Fibroblast of skin of left quadriceps (primary cell): ENCODE measurements at places on chromosomes 11 and 22.
A peak's percentile ranks its signal among the peaks of the same experiment; 100 is the strongest.

- no peak for DNase-seq
Observed at GRCh38 chr22:46587061-46587460, 33.1 kb upstream of the GRAMD4 start.

DNA sequence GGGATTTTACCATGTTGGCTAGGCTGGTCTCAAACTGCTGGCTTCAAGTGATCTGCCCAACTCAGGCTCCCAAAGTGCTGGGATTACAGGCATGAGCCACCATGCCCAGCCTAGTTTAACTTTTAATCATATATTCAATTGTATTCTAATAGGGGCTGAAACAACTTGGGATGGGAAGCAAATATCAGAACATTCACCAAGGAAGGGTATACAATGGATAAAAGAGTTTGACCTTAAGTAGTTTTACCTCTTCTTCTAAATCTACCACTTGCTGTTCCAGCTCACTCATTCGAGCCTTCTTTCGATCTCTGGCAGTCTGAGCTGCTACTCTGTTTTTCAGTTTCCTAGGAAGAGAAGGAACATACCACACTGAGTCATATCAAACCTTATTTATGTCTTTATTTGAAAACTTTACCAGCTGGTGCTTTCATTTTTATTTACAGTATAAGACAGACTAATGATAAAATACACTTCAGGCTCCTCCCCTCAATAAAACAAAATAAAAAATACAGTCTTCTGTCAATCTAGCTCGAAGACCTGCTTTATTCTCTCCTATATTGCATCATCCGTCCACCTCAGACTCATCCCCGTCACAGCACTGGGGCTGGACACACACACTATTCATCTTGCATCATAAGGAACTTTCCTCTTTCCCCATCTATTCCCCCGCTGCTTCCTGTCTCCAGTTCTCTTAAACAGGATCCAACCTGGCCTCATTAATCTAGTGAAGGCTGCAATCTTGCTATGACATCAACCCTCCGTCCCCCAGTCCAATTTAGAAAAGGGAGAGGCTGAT lies 1.4 kb downstream of the XBP1 start:
- DNase-seq = peak; percentile 91

DNA sequence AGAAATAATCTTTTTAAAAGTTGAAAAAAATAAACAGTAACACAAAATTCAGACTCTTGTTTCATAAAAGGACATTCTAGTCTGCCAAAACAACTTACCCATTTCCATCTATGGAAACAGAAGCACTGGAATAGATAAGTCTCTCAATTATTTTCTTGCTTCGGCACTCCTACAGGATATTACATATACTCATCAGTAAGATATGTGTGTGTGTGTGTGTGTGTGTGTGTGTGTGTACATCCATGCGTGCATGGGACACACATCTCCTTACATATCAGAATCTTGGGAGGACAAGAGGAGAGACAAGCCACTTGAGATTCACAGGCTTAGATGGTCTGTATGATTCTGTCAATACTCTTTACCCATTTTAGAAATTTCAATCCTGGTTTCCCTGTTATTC lies 144.6 kb downstream of the ATG16L2 start:
- no peak for DNase-seq

DNA sequence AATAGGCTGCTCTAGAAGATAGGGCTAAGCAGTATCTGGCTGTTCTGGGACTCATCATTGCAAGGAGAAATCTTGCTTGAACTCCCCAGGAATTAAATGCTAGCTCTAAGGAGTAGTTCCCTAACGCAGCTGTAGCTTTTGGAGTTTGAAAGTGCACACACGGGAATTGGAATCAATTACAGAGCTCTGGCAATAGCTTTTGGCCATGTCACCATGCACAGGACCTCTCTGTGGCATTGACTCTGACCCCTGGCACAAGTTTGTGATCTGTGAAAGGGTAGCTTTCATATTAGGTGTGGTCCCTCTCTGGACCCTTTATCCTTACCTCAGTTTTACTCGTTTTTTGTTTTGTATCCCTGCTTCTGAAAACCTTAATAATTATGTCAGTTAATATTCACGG lies 121.6 kb downstream of the FAT3 start:
- no peak for DNase-seq

DNA sequence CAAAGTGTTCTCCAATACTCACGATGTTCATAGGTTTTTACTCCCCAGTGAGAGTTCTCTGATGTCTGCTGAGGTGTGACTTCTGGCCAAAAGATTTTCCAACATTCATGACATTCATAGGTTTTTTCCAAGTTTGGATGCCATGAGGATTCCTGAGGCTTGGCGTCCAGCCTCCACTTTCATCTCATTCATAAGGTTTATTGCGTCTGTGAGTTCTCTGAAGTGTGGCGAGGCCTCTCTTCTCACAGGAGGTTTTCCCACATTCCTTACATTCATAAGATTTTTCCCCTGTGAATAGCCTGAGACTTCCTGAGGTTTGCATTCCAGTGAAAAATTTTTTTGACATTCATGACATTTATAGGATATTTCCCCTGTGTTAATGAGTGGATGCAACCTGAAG lies 1014.1 kb downstream of the LRRC4C start:
- DNase-seq = peak; percentile 14

DNA sequence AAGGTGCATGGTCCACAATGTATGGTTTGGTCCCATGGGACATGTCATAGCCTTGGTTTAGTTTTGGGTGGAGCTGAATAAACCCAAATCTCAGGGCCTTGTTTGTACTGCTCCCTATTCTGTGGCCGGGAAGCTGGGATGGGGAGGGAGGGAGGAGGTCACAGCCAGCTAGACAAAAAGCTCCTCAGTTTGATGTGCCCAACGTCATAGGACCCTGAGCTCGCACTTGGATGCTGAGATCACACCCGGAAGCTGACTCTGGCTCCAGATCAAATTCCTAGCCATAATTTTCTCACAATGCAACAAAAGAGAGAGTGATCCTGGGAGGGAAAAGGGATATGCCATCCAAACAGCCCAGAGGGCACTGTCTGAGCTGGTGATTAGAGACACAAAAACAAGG lies 1.5 kb downstream of the HSPB2 start:
- DNase-seq = no peak

- no peak for DNase-seq
Observed at GRCh38 chr11:66880496-66881450, 23.9 kb downstream of the LRFN4 start.

- no peak for DNase-seq
Observed at GRCh38 chr11:72642043-72642883, 32.0 kb downstream of the PDE2A start.

DNA sequence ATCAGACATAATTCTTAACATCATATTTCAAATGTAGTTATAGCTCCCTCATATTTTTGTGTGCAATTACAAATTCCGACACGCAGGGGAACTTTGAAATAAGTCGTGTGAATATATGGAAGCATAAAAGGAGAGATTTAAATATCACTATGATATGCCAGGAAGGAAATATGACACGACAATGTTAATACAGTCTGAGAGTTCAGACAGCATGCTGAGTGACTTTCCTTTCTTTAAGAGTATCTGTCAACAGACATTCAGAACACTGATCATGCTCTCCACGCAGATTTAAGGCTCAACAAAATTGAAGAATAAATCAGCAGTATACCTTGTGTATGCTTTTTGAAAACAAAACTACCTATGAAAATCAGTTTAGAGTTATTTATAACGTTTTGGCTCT lies 232.6 kb upstream of the CARD18 start:
- DNase-seq = no peak

- DNase-seq = peak; percentile 47
Observed at GRCh38 chr11:104583857-104584256, 314.4 kb downstream of the CASP12 start.

DNA sequence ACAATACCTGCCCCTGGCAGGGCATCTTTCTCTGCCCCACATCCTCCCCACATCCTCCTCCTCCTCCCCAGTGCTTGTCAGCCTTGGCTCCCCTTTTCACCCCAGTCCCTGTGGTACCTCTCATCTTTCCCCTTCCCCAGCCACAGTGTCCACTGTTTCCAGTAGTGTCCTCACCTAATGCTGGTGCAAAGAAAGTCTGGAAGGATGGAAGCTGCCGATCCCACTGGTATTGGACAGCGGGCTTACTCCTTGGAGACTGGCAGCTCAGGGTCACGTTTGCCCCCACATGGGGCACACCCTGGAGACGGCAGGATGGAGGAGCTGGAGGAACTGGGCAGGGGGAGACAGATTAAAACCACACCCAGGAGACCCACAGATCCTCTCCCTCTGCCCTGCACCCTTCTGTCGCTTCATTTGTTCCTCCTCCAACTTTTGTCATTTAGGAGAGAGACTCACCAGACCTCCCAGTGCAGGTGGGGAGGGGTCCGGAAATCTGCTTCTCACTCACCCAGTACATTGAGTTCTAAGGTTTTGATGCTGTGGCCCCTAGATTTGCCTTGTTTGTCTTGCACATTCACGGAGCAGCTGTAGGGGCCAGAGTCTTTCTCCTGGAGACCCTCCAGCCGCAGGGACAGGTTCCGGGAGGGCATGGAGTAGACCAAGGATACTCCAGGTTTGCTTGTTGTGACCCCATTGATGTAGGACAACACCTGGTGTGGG lies 4.1 kb upstream of the VSIG2 start:
- DNase-seq = no peak

DNA sequence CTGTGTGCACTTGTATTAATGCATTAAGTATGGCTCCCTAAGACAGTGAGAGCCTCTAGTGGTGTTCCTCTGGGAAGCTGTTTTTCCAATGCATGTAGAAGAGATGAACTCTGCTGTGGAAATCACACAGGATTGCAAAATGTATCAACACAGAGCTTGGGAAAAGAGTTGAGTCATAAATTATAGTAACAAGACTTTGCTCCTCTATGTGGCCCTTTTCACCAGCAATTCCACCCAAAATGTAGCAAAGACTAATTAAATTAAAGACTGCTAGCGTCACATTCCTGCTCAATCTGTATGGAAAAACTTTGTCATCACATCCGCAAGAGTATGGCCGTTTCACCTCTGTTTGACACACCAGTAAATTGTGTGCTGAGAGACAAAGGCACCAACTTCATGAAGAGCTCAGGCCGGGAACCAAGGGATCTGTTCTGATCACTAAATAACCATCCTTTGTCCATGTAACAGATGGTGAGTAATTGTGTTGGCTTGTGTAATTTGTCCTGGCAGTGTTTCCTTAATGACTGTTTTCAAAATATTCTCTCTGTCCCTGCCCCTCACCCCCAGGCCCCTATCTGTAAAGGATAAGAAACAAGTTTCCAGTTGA lies 209.2 kb upstream of the SORL1-AS1 start:
- peak; percentile 75 for DNase-seq

DNA sequence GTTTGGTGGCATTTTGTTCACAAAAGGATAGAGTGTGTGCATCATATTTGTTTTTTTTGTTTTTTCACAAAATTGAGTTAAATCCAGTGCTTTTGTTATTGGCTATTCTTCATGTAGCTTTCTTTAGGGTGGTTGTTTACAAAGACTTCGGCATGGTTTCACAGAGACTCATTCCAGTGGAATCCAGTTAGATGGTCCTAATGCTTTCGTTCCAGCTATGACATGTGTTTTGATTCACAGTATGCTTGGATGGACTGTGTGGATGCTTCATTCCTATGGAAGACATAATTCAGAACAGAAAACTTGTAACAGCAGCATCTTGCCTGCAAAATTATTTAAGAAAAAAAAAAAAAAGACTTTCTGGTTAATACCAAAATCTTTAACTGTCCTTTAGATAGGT lies 97.9 kb downstream of the PDHX start:
- DNase-seq = peak; percentile 90

- no peak for DNase-seq
Observed at GRCh38 chr11:134837887-134838232, 425.8 kb upstream of the B3GAT1 start.

- DNase-seq = peak; percentile 30
Observed at GRCh38 chr22:42841444-42841843, 15.6 kb downstream of the ARFGAP3 start.
